ENCODE measurements at places on chromosomes 2 and 18.

- DNase-seq = no peak
Measured at GRCh38 chr2:178202927-178203326, 8.6 kb downstream of the OSBPL6 start.

DNA sequence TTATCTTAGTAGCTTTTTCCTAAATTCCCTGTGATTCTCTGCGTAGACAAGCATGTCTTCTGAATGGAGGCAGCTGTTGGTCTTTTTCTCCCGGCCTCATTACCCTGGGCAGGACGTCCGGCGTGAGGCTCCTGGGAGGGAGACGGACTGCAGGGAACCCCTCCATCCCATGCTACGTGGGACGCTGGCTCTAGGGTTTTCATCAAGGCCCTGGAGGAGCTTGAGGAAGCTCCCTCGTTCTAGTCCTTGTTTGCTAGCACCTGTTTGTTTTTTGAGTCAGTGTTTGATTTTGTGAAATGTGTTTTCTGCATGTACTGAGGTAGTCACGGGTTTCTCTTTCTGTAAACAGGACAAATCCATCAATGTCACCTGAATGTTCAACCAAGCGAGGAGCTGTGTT, 99.3 kb upstream of the TMEM18 start:
- DNase-seq = no peak

DNA sequence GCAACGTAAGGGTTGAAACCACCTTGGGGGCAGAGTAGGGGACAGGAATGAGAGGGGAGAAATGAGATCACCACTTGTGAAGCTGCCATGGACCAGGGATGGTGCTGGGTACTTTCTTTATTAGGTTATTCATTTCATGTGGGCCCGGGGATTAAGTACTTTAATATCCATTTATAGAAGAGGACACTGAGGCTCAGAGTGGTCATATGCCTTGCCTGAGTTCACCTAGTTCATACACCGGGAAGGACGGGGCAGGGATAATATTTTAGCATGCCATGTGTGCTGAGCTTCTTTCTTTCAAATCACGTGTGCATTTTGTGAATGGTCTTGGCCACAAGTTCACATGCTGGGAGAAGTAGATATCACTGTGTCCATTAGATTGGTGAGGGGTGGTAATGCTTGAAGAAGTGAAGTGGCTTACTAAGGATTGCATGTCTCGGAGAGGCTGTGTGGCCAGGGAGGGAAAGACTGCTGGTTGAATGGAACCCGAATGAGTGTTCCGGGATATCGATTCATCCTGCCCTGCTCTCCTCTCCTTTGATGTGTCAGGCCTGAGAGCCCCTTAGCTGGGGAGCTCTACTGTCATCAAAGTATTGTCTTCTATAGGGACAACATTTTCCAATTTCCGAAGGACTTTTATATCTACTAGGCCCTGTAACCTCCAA, 187.1 kb downstream of the MYCN start:
- no peak for DNase-seq

DNA sequence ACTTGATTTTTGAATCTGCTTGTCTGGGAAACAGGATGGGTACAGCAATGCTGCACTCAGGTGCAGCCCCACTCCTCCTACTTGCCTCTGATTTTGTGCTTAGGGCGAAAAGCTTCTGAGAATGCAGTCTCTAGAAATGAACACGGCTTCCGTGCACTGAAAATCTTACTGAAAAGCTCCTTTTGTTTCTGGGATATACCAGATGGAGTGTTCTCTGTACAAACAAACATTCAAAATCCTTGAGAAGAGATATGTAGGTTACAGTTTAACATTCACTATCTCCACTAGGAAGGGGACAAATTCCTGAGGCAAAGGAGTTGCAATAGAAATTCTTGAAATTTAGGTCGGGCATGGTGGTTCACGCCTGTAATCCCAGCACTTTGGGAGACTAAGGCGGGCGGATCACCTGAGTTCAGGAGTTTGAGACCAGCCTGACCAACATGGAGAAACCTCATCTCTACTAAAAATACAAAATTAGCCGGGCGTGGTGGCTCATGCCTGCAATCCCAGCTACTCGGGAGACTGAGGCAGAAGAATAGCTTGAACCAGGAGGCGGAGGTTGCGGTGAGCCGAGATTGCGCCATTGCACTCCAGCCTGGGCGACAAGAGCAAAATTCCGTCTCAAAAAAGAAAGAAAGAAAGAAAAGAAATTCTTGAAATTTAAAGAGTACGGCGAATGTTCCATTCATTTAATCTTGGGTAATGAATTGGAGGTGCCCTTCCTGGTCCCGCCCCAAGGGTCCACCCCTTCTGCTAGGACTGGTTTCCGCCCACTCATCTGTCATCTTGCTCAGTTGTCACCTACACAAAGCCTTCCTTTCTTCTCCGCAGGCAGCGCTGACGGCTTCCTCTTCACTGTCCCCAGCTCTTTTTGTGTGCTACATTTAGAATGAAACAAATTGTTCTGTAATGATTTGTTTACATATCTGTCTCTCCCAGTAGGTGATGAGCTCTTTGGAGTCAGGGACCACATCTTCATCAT, 92.4 kb downstream of the SOCS6 start:
- DNase-seq = no peak

DNA sequence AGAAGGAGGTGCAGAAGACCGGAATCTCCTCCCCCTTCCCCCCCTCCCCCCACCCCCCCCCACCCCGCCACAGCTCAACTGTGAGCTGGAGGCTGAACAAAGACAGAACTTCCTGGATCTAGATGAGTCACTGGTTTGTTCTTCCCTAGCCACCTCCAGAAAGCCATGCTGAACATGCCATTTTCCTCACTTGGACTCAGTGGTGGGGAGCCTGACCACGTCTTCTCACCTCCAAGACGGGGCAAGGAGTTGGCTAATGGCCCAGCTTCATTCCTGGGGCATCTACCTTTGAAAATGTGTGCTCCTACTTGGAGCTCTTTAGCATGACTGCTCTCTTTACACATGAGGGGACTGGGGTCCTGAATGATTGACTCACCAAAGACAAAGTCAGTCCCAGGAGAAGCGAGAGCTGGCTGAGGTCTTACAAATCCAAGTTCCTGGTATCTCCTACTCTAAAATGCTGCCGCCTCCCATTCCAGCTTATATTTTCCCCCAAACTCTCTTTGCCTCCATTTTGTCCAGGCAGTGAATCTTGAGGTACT, 22.6 kb upstream of the FZD5 start:
- DNase-seq = peak; percentile 59

GRCh38 chr2:3115301-3116042, 262.1 kb downstream of the EIPR1 start:
- DNase-seq = no peak

DNA sequence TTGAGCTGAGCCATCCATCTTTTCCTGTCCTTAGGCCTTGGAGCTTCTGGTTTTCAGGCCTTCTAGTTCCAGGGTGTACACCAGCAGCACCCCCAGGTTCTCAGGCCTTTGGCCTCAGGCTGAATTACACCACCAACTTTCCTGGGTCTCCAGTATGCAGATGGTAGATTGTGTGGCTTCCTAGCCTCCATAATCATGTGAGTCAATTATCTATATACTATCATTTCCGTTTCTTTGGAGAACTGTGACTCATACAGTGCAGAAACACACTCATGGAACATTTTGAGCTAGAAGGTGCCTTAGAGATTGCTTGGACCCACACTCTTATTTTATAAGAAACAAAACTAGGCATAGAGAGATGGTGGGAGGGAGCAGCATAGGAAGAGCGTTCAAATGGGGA, 167.4 kb downstream of the NCK2 start:
- no peak for DNase-seq

DNA sequence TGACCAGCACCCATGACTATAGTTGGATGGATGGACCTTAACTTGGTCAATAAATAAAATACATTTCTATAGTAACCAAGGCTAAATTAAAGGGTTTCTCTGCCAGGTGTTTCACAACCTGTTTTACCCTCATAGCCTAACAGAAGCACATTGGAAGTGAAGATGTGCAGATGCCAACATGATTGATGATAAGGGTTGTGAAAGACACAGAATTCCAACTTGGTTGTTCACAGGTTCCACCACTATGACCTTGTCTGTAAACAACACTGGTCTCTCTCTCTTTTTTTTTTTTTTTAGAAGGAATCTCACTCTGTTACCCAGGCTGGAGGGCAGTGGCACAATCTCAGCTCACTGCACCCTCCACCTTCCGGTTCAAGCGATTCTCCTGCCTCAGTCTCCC, 37.5 kb upstream of the PTH2R start:
- no peak for DNase-seq

DNA sequence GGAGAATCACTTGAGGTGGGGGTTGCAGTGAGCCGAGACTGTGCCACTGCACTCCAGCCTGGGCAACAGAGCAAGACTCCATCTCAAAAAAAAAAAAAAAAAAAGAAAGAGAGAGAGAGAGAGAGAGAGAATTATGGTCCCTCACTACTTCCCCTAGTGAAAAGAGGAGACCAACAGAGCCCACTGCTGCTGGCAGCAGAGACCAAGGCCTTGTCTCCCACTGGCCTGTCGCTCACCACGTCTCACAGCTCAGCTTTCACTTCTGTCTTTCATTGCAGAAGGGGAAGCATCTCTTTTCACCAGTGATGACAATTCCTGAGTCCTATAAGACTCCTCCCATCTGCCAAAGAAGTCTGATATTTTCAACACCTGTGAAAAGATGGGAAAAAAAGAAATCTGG, 81.3 kb downstream of the CLHC1 start:
- DNase-seq = no peak

- no peak for DNase-seq
Measured at GRCh38 chr18:48780201-48780912, 170.4 kb downstream of the SMAD7 start.

DNA sequence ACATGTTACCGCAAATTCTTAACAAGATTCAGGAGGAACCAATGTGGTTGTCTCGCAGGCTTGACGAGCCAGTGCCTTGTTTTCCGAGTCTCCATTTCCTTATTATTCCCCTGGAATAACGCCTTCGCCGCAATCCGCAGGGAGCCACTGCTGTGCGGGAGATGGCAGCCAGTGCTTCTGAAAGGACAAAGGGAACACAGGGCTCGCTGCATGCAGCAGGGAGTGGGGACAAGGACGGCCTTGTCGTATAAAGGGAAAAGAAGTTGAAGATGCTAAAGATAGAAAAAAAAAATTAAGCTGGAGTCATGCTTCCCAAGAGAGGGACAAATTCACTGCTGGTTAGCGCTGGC, 221.4 kb downstream of the NDUFA10 start:
- DNase-seq = no peak

DNA sequence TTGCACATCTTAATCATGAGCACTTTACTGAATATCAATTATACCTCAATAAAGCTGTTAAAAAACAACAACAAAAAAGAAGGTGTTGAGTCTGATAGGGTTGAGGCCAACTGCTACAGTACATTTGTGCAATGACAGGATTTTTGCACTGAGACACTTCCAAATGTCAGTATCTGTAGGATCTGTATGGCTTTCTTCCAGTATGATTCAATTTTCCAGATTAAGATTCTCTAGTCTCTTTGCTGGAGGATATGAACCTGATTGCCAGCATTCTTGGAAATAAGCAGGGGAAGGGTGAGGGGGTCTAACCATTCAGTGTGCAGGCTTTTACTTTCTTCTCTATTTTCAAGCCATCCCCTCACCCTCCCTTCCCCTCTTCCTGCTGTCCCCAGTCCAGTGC, 85.1 kb downstream of the SEMA4F start:
- no peak for DNase-seq

DNA sequence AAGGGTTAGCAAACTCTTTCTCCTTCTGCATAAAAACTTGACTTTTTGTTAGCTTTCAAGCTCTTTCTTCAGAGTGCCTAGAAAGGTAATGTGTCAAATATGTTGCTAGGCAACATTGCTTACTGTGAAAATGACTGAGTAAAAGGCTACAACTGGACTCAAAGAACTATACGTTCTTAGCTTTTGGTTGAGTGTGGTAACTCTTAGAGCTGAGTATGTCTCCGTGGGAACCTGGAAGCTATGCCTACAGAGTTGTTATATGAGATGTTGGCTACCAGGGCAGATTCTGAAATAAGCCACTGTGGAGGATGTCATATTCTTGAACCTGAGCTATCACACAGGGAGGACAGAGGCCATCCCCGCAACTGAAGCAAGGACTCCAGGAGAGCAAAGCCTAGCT, 105.5 kb downstream of the ARL6IP6 start:
- no peak for DNase-seq

DNA sequence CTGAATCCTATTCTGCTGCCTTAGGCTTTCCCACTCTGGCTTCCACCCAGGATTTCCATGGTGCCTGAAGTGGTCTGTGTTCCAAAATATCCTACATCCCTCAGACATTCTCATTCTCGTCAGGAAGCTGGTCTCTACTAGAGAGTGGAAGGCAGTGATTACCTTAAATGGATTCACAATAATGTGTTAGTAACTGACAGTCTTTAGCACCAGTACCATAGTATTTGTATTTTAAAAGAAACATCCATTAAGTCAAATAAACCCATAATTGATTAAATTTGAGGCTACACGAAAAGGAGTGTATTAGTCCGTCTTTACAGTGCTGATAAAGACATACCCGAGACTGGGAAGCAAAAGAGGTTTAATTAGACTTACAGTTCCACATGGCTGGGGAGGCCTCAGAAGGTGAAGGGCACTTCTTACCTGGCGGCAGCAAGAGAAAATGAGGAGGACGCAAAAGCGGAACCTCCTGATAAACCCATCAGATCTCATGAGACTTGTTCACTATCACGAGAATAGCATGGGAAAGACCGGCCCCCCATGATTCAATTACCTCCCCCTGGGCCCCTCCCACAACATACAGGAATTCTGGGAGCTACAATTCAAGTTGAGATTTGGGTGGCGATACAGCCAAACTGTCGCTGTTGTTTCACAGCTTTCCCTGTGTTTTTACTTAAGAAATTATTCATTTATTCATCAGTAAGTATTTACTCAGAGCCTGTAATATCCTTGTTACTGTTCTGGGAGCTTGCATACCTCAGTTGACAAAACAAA, 306.5 kb downstream of the STK39 start:
- DNase-seq = no peak

GRCh38 chr2:5977477-5977876, 285.3 kb downstream of the SOX11 start:
- DNase-seq = no peak

- no peak for DNase-seq
Measured at GRCh38 chr2:44778671-44779476, 162.6 kb upstream of the SIX3 start.

DNA sequence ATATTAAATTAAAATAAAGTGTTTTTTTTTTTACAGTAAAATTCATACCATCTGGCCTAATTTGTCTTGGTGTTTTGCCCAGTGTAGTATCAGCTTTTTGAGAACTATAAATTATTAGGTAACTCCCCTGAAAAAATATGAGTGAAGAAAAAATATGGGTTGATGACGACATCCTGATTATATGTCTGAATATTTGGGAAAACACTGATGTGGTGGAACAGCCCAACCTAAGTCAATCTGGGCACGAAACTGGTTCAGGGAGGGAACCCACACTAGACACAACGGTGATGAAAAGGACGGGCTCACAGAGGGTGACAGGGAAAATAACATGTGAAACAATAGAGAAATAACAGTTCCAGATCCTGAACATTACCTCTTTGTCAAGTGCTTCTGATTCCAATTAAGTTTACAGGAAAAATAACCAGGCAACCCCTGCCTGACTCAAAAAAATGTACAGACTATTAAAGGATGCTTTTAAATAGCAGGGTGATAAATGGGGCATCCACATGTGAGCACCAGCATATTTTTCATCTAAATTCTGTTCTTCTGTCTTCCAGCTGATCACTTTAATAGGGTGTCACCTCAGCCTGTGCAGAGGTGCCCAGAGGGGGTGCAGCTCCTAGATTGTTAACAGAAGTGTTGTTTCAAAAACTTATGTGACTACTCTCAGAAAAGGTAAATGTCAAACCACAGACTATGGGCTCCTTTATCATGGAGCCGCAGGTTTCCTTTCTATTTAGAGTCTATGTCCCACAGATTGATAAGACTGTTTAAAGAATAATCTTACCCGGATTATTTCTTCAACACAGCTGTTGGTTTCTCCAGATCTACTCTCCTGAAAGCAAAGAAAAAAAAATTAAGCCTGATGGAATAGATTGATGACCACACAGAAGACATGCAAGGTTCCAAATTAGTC, 305.4 kb downstream of the AFF3 start:
- no peak for DNase-seq

Data from pulmonary artery endothelial cell (primary cell).